Activated CD4-positive, alpha-beta T cell treated with anti-CD3 and anti-CD28 coated beads, Interleukin-2, amount 10 ng/mL, durations not matched to agents 24 days and 14 days (primary cell): ENCODE measurements at places on chromosomes 1 and 21. TPM values are rescaled to one million over a fixed set of nuclear protein-coding genes. Genes with fewer than 3 reads are reported as not detected.

GRCh38 chr1:178659789-178660208 lies 65.2 kb upstream of the RALGPS2 start:
- peaks cover 3% of the 10 kb centered on the region for H3K27me3 ChIP-seq
- no peak overlapping the region for H3K27ac ChIP-seq
- DNase-seq, result no peak
- no peaks in the 10 kb centered on the region for H3K36me3 ChIP-seq
- H3K4me3 ChIP-seq, result no peak overlapping the region
- H3K4me1 ChIP-seq, result no peaks in the 10 kb centered on the region

The LHX4 gene
- not detected in 2 replicates for total RNA-seq

GRCh38 chr1:148263128-148263905 lies 111.2 kb upstream of the NBPF11 start:
- peak; percentile 85 for DNase-seq
- no peaks in the 10 kb centered on the region for H3K36me3 ChIP-seq
- H3K27ac ChIP-seq, result peak overlapping the region; percentile 92
- H3K4me3 ChIP-seq, result peak overlapping the region; percentile 93
- H3K4me1 ChIP-seq, result peaks cover 18% of the 10 kb centered on the region

DNA sequence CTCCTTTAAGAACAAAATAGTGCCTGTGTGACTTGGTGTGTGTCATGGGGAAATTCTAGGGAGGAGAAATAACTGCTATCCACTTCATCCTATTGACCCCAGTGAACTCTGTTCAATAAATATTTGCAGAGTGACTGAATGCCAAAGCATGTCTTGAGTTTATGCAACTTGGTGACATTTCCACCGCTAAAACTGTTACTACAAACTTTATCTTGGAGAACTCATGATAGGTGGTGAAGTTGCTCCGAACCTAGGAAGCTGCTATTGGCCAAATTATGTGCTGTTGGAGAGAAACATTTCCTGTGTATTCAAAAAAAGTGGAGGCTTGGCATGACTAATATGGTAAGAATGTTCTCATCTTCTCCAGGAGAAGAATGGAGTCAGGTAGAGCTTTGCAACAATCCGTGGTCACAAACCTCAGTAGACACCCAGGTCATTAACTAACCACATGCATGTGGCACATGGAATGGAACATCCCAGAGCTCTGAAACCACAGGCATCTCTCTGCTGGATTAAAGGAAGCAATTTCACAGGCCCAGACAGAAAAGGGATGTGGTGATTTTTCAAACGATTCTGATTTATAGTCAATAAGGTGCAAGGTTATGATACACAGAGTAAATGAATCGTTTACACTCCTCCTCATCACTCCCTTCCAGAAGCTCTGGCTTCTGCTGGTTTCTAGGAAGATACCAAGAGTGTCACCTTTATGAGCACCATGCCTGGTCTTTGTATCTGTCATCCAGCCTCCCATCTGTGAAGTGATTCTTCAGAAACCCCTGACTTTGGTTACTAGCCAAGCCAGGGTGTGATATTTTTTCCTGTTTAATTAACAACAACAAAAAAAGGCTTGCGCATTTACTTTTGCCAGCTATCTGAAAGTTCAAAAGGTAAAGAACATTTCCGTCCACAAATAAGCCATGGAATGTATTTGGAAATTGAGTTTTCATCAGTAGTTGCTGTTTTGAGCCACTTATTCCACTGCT lies 361.1 kb downstream of the TGFB2 start:
- DNase-seq, result no peak
- H3K4me1 ChIP-seq, result no peaks in the 10 kb centered on the region
- no peaks in the 10 kb centered on the region for H3K36me3 ChIP-seq
- H3K27me3 ChIP-seq, result no peaks in the 10 kb centered on the region
- no peak overlapping the region for H3K4me3 ChIP-seq

GRCh38 chr1:45669379-45669778 lies 17.0 kb downstream of the GPBP1L1 start:
- no peak overlapping the region for H3K27ac ChIP-seq
- H3K36me3 ChIP-seq, result peaks cover 22% of the 10 kb centered on the region
- no peaks in the 10 kb centered on the region for H3K27me3 ChIP-seq
- no peak overlapping the region for H3K4me3 ChIP-seq
- peaks cover 9% of the 10 kb centered on the region for H3K4me1 ChIP-seq
- DNase-seq, result no peak

- H3K4me1 ChIP-seq, result peaks cover 44% of the 10 kb centered on the region
- H3K27me3 ChIP-seq, result no peaks in the 10 kb centered on the region
- peak overlapping the region; percentile 93 for H3K27ac ChIP-seq
Observed at GRCh38 chr1:15975358-15975804, 520 bp downstream of the ZBTB17 start.

- H3K27ac ChIP-seq, result no peak overlapping the region
- H3K36me3 ChIP-seq, result no peaks in the 10 kb centered on the region
- H3K27me3 ChIP-seq, result peaks cover 20% of the 10 kb centered on the region
- H3K4me3 ChIP-seq, result no peak overlapping the region
- peaks cover 9% of the 10 kb centered on the region for H3K4me1 ChIP-seq
Observed at GRCh38 chr1:232524056-232524455, 105.9 kb downstream of the SIPA1L2 start.
